Hypothalamus (tissue), 51 donors: ENCODE measurements at places on chromosomes 5 and 9.
A peak's percentile ranks its signal among the peaks of the same experiment; 100 is the strongest.

DNA sequence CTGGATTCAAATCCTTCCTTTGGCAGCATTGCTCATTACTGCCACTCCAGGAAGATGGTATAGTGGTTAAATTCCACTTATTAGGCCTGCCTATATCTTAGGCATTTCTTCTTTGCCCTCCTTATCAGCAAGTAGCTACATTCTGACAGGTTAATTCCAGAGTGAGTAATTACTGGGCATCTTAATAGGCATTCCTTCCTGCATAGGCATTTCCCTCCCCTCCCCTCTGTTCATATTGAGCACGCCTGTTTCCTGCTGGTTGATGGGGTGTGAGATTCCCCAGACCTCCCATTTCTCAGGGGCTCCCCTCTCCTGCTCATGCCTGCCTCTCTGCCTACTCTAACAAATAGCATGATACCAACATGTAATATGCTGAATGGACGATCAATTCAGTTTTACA lies 305.9 kb downstream of the CYLC2 start:
- no peak for DNase-seq

- DNase-seq: no peak
These were observed 235.9 kb downstream of the AP3B1 start for GRCh38 chr5:78058625-78059024.

DNA sequence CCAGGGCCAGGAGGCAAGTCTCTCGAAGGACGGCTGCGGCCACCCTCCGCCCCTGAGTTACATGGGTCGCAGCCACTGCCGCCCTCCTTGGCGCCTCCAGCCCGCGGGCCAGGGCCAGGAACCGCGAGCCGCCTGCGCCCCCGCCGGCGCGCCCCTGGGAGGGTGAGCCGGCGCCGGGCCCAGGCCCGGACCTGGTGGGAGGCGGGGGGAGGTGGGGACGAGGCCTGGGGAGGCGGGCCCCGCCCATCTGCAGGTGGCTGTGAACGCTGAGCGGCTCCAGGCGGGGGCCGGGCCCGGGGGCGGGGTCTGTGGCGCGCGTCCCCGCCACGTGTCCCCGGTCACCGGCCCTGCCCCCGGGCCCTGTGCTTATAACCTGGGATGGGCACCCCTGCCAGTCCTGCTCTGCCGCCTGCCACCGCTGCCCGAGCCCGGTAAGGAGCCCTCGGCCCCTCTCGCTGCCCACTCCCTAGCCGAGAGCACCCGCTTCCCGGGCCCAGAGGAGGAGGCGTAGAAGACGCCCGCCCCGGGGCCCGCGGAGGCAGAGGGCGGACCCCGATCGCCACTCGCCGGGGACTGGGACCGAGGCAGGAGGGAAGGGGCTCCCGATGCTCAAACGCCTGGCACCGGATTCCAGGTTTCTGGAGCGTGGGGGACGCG lies at the start of gene ASS1:
TSS of gene ASS1 (plus strand) at position 397 of the 657 bp plus-strand sequence. CDS start 7,268 bp downstream, outside the sequence.
- DNase-seq: no peak

DNA sequence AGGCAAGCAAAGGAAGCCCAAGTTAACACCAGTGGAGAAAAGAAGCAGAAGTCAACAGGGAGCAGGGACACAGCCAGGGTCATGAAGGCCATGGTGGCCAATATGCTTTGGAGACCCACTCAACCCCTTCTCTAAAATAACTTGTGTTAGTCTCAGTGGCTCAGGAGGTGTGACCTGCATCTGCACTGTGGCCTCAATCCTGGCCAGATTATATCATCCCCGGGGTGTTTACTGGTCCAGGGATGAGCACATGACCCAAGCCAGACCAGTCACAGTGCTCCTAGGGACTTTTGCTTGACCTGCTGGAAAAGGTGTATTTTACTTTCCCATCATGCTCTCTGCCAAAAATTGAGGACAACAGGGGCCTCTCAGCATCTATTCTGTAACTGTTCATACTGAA lies 105.2 kb downstream of the DPYSL3 start:
- no peak for DNase-seq

DNA sequence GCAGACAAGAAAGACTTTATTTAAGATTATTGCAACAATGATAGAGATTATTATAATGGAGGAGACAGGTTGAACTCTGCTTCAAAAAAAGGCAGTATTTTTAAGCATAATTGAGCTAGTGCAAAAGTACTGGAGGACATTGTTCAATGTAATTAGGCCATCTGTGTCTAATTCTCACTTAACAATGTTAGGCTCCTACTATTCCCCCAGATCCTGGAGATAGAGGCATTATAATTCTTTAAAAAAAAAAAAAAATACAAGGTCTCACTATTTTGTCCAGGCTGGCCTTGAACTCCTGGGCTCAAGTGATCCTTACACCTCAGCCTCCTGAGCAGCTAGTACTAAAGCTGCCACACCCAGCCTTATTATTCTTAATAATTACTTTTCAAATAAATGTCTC lies 193.4 kb upstream of the NUDT12 start:
- DNase-seq: no peak

DNA sequence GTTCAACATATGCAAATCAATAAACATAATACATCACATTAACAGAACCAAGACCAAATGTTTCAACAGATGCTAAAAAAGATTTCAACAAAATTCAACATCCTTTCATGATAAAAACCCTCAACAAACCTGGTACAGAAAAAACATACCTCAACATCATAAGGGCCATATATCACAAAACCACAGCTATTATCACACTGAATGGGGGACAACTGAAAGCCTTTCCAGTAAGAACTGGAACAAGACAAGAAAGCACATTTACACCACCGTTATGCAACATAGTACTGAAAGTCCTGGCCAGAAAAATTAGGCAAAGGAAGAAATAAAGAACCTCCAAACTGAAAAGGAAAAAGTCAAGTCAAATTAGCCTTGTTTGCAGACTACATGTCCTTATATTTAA lies 93.6 kb downstream of the DTWD2 start:
- DNase-seq: no peak

DNA sequence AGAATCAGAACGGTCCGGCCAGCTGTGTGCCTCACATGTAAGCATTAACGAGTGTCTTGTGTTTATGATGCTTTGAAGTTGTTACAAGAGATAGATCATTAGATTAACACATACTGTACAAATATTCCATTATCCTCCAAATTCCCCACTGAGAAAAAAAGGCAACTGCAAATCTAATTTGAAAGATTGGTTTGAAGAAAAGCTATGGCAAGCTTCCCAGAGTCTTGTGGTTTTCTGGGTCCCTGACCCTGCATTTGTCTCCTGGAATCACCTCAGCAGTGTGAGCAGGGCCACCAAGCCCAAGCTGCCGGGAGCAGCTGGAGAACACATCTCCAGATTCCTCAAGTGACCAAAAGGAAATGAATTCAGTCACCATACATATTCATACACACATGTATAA lies 36.9 kb upstream of the ADAMTS16 start:
- no peak for DNase-seq

- DNase-seq: peak; percentile 33
These were observed 719 bp upstream of the ISCA1 start for GRCh38 chr9:86282979-86283535.

GRCh38 chr5:92519811-92520632 lies 1061.0 kb downstream of the NR2F1-AS1 start:
- DNase-seq: no peak

GRCh38 chr9:22114956-22115355 lies 105.9 kb upstream of the CDKN2B start:
- DNase-seq: no peak

DNA sequence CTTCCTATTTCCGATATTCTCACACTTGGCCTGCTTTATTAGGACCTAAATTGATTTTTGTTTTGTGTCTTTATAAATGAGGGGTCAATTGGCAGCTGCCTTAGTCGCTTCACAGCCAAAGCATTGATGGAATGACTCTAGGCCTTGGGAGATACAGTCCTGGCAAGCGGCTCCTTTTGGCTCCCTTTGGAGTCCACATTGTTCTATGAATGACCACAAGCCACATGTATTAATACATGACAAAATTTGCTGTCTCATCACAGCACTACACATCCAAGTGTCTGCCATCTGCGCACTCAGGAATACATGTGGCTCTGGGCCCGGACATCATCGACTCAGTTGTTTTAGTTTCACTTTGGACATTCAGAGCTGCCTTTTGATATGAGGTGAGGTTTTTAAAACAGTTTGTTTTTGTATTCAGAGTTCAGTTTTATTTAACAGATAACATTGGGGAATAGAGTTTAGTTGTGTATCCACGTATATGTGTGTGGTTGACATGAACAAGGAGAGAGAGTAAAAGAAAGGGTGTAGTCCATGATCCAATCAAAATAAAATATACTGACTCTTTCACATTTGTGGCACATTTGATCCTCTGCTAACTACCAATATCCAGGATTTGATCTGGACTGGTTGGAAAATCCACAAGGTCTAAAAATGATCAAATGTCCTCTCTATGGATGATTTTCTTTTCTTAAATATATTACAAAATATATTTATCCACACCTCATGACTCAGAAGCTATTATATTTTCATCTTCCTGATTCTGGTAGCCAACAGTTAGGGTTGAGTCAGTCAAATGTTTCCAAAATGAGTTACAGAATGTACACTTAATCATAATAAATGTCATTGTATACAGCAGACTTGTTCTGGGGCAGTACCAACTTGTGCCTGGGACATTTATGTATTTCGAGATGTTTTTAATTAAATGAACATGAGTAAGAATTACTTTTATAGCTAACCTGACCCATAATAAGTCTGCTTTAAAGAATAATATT lies 114.0 kb upstream of the MTAP start:
- DNase-seq: no peak

DNA sequence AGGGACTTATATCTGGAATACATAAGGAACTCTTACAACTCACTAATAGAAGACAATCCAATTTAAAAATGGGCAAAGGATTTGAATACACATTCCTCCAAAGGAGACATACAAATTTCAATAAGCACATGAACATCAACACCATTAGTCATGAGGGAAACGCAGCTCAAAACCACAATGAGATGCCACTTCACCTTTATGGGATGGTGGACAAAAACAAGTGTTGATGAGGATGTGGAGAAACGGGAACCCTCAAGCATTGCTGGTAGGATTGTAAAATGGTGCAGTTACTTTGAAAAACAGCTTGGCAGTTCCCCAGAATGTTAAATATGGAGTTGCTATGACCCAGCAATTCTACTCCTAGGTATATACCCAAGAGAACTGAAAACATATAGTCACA lies 72.7 kb upstream of the IER5L start:
- no peak for DNase-seq

- DNase-seq: no peak
These were observed 13.1 kb upstream of the ATP6V1G1 start for GRCh38 chr9:114574438-114574837.

DNA sequence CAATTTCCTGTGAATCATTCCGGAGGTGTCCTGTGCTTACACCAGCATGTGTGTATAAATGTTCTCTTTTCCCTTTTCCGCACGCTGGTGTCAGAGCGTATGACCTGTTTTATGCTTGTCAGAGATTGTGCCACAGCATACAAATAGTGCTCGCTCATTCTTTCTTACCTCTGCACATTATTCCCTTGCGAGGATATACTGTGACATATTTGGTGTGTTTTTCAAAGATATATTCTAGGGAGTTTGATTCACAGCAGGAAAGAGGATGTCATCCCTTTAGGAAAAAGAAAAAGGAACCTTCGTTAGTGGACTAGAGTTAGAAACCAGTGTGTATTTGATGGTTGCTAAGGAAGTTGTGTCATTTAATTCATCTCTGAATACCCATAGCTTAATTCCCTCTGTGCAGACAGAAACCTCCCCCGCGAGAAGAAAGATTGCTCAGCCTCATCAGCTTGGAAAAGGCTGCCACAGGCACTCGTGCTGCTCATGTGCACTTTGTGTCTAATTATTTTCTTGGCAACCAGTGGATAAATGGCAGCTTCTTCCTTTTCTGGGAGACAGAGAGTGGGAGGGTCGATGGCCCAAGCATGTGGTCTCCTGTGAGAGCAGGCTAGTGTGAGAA lies 14.7 kb upstream of the CCIN start:
- DNase-seq: no peak

- no peak for DNase-seq
These were observed 25.4 kb downstream of the IRF1 start for GRCh38 chr5:132465059-132465707.

DNA sequence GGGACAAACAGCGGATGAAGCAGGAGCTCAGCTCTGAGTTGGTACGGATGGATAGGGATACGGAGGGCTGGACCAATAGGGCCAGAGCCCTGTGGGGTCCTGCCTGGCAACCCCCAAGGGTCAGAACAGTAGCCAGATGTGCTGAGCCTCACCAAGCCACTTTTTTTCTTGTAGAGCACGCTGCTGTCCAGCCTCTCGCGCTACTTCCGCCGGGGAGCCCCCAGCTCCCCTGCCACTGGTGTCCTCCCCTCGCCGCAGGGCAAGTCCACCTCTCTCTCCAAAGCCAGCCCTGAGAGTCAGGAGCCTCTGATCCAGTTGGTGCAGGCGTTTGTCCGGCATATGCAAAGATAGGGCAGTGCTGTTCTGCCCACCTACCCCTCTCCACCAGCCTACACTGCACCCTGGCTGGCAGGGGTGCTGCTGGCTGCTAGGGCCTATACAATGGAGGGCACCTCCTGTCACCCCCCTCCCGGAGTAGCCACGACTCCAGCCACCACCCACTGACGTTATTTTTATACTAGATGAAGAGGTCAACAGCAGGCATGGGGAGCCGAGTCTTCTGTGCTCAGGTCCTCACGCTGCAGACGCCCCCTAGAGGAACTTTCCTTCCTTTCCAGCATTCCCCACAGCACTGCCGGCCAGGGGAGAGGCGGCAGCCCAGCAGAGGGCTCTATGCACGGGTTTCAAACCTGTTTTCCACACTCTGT lies 21.6 kb downstream of the SH3GLB2 start:
- DNase-seq: peak; percentile 39

DNA sequence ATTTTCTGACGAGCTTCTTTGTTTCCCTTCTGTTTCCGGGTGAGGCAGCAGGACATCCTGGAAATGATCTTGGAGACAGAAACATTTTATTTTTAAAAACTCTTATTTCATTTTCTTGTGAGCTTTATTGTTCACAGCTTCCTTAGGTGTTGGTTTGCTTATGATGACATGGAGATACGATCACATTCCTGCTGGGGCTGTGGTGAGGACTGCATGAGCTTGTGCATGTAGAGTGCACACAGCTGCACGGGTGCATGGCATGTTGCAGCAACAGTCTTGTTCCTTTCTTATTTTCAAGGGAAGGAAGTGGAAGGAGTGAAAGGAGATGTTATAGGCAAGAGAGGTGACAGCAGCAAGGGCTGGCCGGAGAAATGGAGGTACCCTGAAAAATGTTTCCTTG lies 1.2 kb downstream of the BTNL8 start:
- DNase-seq: no peak
